ENCODE measurements at places on chromosomes 13 and 19. TPM values are rescaled to one million over a fixed set of nuclear protein-coding genes. Genes with fewer than 3 reads are reported as not detected.

Gene ZNF284
- 3.8 TPM for total RNA-seq

- no peaks in the 10 kb centered on the region for H3K4me1 ChIP-seq
- H3K27ac ChIP-seq, result no peak overlapping the region
- H3K36me3 ChIP-seq, result no peaks in the 10 kb centered on the region
- H3K27me3 ChIP-seq, result peaks cover 4% of the 10 kb centered on the region
- no peak for DNase-seq
- H3K4me3 ChIP-seq, result no peak overlapping the region
Observed at GRCh38 chr19:5436106-5436947, 18.9 kb upstream of the ZNRF4 start.

GRCh38 chr19:5935473-5936291 is 21.6 kb downstream of the CAPS start:
- H3K27me3 ChIP-seq, result no peaks in the 10 kb centered on the region
- H3K4me1 ChIP-seq, result no peaks in the 10 kb centered on the region
- H3K4me3 ChIP-seq, result no peak overlapping the region
- DNase-seq, result no peak

DNA sequence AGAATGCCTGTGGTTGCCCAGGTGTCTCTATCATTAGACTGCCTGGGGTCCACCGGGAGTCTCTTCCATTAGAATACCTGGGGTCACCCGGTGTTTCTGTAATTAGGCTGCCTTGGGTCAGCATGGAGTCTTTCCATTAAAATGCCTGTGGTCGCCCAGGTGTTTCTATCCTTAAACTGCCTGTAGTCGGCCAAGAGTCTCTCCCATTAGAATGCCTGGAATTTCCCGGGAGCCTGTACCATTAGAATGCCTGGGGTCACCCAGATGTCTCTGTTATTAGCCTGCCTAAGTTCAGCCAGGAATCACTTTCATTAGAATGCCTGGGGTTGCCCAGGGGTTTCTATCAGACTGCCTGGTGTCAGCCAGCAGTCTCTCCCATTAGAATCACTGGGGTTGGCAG is 1492.8 kb downstream of the UQCRFS1 start:
- no peaks in the 10 kb centered on the region for H3K27me3 ChIP-seq
- no peak overlapping the region for H3K4me3 ChIP-seq
- no peak for DNase-seq
- no peak overlapping the region for H3K27ac ChIP-seq
- no peaks in the 10 kb centered on the region for H3K36me3 ChIP-seq
- no peaks in the 10 kb centered on the region for H3K4me1 ChIP-seq

DNA sequence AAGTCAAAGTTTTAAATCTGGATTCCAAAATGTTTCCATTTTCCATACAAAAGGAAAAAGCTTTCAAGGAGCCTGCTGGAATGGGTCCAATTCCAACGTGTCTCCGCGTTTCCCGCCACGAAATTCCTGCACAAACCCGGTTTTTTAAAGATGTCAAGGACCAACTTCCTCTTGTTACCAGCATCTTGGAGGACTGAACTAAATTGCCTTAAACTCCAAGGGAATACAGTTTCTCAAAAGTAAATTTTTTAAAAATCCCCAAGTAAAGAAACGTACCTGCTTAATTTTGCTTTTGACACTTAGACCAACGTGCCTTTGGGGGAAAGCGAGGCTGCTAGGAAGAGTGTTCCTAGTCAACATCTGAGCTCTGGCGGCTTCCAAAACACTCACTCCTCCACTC is 12.3 kb upstream of the SOX1 start:
- H3K36me3 ChIP-seq, result no peaks in the 10 kb centered on the region
- DNase-seq, result no peak
- peaks cover 35% of the 10 kb centered on the region for H3K27me3 ChIP-seq
- no peak overlapping the region for H3K4me3 ChIP-seq
- H3K4me1 ChIP-seq, result no peaks in the 10 kb centered on the region

GRCh38 chr13:25178070-25178469 is 6.0 kb upstream of the AMER2 start:
- H3K36me3 ChIP-seq, result no peaks in the 10 kb centered on the region
- no peaks in the 10 kb centered on the region for H3K4me1 ChIP-seq
- no peak overlapping the region for H3K27ac ChIP-seq
- H3K4me3 ChIP-seq, result no peak overlapping the region

DNA sequence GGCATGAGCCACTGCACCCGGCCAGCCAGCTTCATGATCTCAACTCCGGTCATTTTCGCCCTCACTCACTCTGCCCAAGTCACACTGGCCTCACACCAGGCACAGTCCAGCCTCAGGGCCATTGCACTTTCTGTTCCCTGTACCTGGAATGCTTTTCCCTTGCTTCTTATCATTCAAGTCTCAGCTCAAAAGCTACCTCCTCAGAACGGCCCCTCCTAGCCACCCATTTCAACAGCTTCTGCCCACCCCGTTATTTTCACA is 2.5 kb upstream of the TLE2 start:
- H3K27me3 ChIP-seq, result peaks cover 11% of the 10 kb centered on the region
- DNase-seq, result no peak
- no peak overlapping the region for H3K27ac ChIP-seq
- H3K36me3 ChIP-seq, result no peaks in the 10 kb centered on the region
- peaks cover 37% of the 10 kb centered on the region for H3K4me1 ChIP-seq

GRCh38 chr19:18304208-18304457 is 18.7 kb downstream of the LSM4 start:
- H3K36me3 ChIP-seq, result peaks cover 7% of the 10 kb centered on the region
- H3K27me3 ChIP-seq, result no peaks in the 10 kb centered on the region
- H3K4me3 ChIP-seq, result peak overlapping the region; percentile 59
- peak overlapping the region; percentile 99 for H3K27ac ChIP-seq

GRCh38 chr19:43575955-43576878 is 616 bp downstream of the PINLYP start:
- peak overlapping the region; percentile 72 for H3K27ac ChIP-seq
- H3K4me1 ChIP-seq, result peaks cover 36% of the 10 kb centered on the region
- DNase-seq, result no peak
- peak overlapping the region; percentile 32 for H3K4me3 ChIP-seq

GRCh38 chr13:48251611-48252081 is 18.6 kb downstream of the ITM2B start:
- H3K4me1 ChIP-seq, result peaks cover 4% of the 10 kb centered on the region
- no peaks in the 10 kb centered on the region for H3K27me3 ChIP-seq
- peaks cover 31% of the 10 kb centered on the region for H3K36me3 ChIP-seq
- no peak for DNase-seq
- H3K4me3 ChIP-seq, result no peak overlapping the region

DNA sequence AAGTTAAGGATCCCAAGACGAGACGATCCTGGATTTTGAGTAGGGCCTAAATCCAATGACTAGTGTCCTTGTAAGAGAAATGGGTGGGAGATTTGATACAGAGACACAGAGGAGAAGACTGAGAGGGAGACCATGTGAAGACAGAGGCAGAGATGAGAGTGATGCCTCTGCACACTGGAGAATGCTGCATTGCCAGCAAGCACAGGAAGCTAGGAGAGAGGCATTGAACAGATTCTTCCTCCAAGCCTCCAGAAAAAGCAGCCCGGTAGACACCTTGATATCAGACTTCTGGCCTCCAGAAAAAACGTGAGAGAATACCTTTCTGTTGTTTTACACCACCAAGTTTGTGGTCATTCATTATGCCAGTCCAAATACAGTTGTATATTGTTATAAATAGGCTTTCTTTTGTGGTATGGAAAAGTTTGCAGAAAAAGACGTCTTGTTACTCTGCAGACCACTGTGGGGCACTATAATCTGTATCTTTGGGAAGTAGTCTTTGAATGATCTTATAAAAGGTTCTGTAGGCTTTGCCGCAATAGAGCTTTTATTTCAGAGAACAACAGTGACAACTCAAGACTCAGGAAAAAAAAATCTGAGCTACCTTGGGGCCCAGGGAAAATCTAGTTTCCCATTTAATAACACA is 17.9 kb upstream of the RFC3 start:
- H3K4me3 ChIP-seq, result no peak overlapping the region
- no peaks in the 10 kb centered on the region for H3K4me1 ChIP-seq
- no peak overlapping the region for H3K27ac ChIP-seq

Gene CBLC
- total RNA-seq, result not detected

GRCh38 chr19:34963573-34964406 is at the start of gene ZNF792:
Gene ZNF792, minus strand, starts transcription at chr19:34964229. Its CDS starts 567 bp downstream, at chr19:34963662.
- H3K27me3 ChIP-seq, result no peaks in the 10 kb centered on the region
- peaks cover 30% of the 10 kb centered on the region for H3K4me1 ChIP-seq
- peak within 1 kb of the TSS; percentile 88 for H3K4me3 ChIP-seq
- peak; percentile 40 for DNase-seq

Gene CXCL17
- total RNA-seq, result not detected

DNA sequence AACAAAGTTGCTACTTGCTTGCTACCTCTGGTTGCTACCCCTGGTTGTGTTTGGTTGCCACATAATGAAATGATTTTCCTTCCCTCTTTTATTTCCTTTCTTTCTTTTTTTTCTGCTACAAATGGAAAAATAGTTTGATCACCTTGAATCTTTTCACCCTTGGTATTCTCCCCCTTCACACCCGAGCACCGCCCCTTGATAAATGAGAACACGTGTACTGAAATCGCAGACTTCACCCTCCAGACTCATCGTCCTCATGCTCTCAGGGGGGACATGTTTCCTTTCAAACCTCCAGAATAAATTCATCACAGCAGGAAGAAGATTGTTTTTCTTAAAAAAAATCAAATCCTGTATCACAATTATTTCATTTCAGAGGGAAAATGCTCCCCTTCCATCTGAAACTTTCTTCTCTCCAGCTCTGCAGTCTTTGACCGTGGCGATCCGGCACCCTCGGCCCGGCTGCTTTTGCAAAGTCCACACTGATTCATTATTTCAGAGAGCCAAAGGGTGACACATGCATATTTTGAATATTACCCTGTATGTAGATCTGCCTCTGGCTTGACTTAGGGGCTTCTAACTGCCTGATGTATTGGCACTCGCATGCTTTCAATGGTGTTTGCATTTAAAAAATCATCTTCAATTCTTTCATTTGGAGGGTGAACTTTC is 222.6 kb upstream of the MAB21L1 start:
- H3K4me3 ChIP-seq, result no peak overlapping the region
- no peak for DNase-seq
- no peaks in the 10 kb centered on the region for H3K4me1 ChIP-seq
- H3K27me3 ChIP-seq, result no peaks in the 10 kb centered on the region

DNA sequence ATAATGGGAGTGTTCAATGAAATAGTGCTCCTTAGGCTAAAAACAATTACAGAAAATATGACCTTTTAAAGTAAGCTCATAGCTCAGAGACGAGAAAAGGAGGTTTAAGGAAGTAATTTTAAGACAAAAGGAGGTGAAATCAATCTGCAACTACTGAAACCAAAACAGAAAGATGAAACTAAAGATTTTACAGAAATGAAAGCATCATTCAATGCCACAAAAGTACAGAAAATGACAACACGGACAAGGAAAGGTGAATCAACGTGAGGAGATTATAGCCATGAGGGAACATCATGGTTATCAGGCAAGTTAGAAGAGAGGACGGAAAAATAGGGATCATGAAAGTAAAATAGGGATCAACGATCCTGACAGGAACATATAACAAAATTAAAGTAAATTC is 745.2 kb downstream of the PCDH17 start:
- H3K27me3 ChIP-seq, result no peaks in the 10 kb centered on the region
- H3K36me3 ChIP-seq, result no peaks in the 10 kb centered on the region

DNA sequence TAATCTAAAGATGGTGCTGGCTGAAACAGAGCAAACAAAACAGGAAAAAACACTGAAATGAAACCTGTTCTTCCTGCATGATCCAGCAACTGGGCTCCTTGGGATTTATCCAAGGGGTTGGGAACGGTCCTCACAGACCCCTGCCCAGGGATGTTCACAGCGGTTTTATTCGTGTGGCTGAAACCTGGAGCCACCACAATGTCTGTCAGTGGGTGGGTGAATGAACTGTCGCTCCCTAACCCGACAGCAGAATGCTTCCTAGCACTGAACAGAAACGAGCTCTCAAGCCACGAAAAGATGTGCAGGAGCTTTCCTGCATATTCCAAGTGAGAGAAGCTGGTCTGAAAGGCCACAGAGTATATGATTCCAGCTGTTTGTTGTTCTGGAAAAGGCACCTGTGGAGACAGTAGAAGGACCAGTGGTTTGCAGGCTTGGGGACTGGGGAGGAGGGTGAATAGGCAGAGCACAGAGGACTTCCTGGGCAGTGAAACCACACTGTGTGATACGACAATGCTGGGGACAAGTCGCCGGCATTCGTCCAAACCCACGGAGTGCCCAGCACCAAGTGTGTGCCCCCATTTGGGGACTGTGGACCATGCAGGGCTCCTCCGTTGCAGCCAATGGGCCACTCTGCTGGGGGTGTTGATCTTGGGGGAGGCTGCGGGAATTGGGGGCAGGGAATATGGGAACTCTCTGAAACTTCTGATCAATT is 73.9 kb downstream of the TEX29 start:
- no peak overlapping the region for H3K27ac ChIP-seq
- H3K36me3 ChIP-seq, result no peaks in the 10 kb centered on the region
- peak; percentile 9 for DNase-seq
- no peaks in the 10 kb centered on the region for H3K4me1 ChIP-seq
- H3K27me3 ChIP-seq, result no peaks in the 10 kb centered on the region
- no peak overlapping the region for H3K4me3 ChIP-seq

Gene LPAR2
- 52.1 TPM for total RNA-seq

- no peak overlapping the region for H3K4me3 ChIP-seq
- DNase-seq, result peak; percentile 48
- peaks cover 11% of the 10 kb centered on the region for H3K27me3 ChIP-seq
- H3K36me3 ChIP-seq, result no peaks in the 10 kb centered on the region
- H3K4me1 ChIP-seq, result peaks cover 19% of the 10 kb centered on the region
- H3K27ac ChIP-seq, result peak overlapping the region; percentile 12
Observed at GRCh38 chr19:2315818-2316353, 7.9 kb upstream of the LINGO3 start.

DNA sequence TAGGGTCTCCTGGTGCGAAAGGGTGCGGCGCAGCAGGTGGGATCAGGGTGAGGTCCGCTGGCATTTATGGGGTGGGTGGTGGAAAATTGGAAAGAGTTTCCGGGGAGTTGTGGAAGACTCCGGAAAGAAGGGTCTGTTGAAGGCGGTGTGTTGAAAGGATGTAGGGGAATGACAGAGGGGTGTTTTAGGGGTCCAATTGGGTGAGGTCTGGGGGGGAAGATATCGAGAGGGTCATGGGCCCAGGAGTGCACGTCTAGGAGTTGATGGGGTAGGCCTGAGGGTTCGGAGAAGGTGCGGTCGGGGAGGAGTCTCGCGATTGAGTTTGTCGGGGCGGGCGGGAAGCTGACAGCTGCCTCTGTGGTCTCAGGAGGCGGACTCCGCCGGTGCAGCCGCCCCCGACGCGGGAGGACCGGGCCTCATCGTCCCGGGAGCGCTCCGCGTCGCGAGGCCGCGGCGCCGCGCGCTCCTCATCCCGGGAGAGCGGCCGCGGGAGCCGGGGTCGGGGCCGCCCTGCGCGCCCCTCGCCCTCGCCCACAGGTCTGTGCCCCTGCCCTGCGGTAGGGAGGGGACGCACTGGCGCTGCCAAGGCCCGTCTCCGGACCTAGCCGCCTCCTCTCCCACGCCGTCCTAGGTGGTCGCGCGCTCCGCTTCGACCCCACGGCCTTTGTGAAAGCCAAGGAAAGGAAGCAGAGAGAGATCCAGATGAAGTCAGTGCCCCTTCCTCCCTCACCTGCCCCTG is 7.0 kb downstream of the PGLYRP1 start:
- no peaks in the 10 kb centered on the region for H3K36me3 ChIP-seq
- peaks cover 5% of the 10 kb centered on the region for H3K27me3 ChIP-seq
- H3K27ac ChIP-seq, result no peak overlapping the region
- DNase-seq, result peak; percentile 69
- H3K4me1 ChIP-seq, result peaks cover 24% of the 10 kb centered on the region

Gene IZUMO4
- total RNA-seq, result 7.6 TPM

Gene OR7C1
- not detected for total RNA-seq
